ENCODE measurements at places on chromosomes 6 and 20.

DNA sequence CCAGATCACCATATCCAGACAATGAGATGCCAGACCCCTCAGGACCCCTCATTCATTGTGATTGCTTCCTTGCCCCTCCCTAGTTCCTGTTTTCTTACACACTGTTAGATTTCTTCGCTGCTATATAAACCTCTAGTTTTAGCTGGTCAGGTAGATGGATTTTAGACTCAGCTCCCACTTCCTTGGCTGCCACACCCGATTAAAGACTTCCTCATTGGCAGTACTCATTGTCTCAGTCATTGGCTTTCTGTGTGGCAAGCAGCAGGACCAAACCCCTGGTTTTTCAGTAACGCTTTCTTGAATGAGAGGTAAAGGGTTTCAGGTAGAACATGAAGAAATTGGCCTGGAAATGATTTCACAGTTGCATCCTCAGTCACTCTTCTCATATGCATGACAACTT is 47.9 kb downstream of the QRSL1 start:
- no peak for DNase-seq

GRCh38 chr6:52610745-52611355 is 34.0 kb upstream of the TRAM2 start:
- DNase-seq = no peak

- no peak for DNase-seq
These were observed 80.7 kb downstream of the OLIG3 start for GRCh38 chr6:137413482-137413881.

DNA sequence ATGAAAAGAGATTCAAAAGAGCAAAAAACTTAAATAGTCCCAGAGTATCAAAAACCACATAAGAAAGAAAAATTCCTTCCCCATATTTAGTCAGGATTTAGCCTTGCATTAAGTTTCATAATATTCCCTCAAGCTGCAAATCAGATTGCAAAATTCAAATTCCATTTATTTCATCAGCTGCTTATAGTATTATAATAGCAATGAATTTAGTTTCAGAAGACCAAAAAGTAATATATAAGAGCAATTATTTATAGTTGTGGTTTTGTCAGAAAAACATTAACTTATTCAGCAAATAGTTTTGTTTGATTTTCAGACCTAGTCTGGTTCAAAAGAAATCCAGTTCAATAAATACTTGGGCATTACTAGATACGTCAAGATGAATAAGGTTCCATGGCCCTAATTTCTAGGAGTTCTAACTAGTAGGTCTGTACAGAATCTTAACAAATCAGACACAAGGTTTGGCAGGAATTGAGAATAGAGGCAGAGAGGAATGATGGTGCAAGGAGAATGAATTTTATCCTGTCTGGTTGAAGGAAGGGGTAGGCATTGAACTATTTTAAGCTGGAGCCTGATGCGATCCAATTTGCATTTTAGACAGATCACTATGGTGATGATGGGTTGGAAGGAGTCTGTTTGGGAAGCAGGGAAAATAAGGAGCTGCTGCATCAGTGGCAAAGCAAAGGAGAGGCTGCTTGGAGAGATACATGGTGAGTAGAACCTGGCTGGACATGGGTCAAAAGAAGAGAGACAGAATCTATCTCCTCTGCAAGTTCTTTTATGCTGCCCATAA is 163.9 kb upstream of the STXBP5 start:
- no peak for DNase-seq

- DNase-seq = no peak
These were observed 40.8 kb upstream of the EPB41L1 start for GRCh38 chr20:36113566-36114250.

GRCh38 chr20:20497242-20497978 is 129.5 kb downstream of the INSM1 start:
- no peak for DNase-seq

GRCh38 chr6:52130440-52130839 is 43.0 kb upstream of the PKHD1 start:
- DNase-seq = no peak

- no peak for DNase-seq
These were observed 136.4 kb upstream of the PTPN1 start for GRCh38 chr20:50373674-50374286.

DNA sequence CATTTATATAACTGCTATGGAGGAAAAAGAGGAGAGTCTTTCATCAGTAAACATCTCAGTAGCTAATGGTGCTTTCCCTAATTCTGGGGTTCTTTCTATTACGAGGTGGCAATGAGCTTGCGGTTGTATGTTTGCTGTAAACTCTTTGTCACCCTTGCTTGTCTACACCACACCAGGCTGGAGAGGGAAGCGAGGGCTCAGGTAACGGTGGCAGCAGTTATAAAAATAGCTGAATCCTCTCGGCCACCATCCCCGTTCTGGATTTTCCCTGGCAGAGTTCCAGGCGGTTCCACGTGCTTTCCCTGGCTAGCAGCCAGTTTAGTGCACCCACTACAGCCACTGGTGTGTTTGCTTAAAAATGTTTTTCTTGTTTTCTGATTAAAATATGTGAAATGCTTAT is 39.0 kb downstream of the MAS1 start:
- DNase-seq = no peak

DNA sequence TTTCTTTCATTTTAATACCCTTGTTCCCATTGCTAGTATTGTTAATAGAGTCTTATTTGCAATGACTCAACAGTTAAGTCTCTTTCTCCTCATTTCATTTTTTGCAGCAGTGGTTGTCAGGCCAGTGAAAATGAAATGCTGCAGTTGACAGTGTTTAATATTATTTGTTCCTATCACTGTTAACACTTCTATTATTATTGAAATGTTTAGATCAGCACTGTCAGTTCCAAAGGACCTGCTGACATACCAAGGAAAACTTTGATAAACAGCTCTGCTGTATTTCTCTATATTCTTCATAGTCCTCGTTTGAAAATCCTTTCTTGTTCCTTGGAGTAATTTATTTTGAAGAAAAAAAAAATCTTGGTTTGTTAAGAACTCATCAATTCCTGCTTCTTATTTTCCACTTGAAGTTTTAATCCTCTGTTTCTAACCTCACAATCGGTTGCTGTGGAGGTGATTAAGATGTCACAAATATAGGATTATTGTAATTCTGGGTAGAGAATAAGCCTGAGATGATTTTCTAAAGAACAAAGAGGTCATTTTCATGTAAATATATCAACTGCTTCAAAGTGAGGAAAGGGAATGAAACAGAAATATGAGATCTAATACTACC is 1065.9 kb upstream of the CITED2 start:
- no peak for DNase-seq

DNA sequence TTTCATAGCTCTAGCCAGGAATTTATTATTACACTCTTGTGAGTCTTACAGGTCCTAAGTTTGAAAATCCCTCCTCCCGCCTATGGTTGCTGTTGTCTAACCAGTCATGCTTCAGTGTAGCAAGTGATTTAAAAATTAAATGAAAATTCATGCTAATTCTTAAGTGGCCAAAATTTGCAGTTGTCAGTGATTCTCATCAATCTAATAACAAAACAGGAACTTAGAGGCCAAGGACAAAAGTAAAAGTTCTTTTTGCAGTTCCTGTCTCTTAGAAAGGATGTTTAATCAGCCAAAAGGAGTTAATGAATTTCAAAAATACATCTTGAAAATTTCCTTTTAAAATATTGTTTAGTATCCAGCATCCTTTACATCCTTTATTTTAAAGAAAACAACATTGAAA is 36.3 kb downstream of the VTA1 start:
- no peak for DNase-seq

- DNase-seq = no peak
These were observed 25.3 kb upstream of the CCND3 start for GRCh38 chr6:41966961-41967311.

DNA sequence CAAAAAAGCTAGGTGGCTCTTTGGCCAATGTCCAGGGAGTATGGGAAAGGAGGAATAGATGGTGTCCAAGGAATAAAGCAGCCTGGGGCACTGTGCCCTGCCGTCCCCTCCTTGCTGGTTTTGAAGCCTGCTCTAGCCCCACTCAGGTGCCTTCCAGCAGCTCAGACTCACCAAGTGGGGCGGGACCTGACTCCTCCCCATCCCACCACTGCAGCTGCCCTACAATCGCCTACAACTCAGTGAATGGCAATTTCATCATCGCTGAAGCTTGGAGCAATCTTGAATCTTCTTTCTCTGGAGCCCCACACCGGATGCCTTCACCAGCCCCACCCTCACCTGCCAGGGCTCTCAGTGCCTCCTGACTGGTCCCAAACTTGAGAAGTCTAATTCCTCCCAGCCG is 56.4 kb upstream of the NXT1 start:
- no peak for DNase-seq

- DNase-seq = no peak
These were observed 43.9 kb downstream of the FILIP1 start for GRCh38 chr6:75449630-75450206.

DNA sequence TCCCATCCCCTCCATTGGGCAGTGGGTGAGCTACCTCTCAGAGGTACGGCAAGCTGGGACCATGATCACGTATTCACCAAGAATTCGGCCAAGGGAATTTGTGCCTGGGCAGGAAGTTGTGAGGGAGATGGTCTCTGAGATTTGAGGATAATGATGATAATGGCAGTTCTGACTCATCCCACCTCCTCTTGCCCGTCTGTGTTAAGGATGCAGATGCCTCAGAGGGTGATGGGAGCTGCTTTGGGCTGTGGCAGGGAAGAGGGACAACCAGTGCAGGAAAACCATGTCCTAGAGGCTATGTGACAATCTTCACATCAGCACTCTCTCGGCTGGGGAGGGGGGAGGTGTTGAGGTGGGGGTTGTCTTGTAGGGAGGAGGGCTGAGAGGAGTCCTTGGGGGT is 4.3 kb downstream of the TGM6 start:
- no peak for DNase-seq

DNA sequence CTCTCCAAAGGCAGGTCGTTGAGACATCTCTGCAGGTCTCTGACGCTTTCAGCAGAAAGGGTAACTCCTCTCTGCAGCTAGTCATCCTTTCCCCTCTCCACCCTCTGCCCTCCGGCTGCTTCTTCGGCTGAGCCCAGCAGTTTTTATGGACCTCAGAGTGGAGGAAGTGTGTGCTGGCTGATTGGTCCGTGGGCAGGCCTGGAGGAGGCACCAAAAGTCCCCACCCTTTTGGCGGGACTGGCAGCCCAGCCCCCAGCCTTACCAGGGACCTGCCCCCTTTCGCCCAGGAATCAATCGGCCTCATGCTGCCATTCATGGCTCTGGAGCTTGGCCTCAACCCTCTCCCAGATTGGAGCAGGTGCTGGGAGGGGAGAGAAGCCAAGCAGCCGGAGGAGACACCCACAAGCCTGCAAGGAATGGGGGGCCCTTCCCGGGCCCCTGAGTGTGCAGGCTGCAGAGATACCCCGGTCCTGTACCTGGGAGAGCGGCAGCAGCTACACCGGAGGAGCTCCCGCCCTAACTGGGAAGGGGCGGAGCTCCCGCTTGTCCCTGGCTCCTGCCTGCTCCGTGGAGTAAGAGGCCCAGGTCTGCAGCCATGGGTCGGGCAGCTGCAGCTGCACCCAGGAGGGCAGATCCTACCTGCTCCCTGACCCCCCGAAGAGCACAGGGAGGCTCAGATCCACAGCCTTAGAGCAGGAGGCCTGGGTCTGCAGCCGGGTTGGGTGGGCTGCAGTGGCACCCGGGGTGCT is 170.3 kb upstream of the SOX4 start:
- no peak for DNase-seq

DNA sequence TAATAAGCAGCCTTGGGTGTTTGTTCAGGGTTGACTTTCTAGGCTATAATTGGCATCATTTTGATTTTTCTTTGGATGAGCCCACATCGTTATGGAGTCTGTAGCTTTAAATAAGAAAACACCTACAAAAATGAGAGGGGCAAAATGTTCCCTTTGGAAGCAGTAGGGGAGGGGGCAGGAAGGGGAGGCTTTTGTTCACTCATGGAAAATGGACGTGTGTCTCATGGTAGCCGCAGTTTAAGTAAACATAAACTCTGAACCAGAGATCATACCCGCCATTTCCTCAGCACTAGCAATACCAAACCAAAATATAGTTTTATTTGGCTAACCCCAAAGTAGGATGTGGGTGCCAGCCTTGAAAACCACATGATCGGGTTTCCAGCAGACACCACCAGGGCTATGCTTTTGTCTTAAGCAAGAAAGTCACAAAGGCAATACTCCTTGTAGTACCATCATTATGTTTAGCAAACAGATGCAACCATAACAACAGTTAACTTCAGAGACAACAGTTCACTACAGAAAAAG is 572.5 kb upstream of the JAG1 start:
- no peak for DNase-seq

- no peak for DNase-seq
These were observed 261.1 kb downstream of the ADGRG6 start for GRCh38 chr6:142562865-142563264.

DNA sequence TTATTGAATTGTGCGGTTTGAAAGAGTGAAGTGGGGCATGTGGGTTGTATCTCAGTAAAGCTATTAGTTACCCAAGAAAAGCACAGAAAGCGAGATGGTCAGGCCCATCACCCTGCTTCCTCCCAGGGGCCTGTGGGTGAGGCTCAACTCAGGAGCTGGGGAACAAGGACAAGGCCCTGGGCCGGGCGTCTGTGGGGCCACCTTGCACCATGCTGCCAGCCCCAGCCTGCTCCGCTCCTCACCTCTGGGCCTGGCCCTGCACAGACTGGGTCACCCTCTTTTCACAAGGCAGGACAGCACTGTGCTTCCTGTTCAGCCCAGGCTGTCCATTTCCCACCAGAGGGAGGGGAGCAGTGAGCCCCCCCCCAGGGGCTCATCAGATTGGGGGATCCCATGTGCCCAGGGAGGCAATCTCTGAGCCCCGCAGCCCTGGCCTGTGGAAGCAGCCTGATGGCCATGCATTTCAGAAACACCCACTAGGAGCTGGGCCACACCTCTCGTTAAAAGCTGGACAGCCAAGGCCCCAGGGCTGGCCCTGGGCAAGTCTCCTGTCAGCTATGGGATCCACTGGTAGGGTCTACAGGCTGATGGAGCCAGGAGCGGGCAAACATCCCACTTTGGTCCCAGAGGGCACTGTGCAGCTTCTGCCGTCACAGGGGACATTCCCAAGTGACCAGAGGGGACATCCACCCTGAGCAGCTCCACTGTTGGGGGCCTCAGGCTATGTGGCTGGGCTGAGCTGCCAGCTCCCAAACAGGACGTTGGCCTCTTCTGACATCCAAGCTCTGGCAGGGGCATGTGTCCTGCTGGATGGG is 55.9 kb downstream of the YTHDF1 start:
- no peak for DNase-seq

GRCh38 chr6:61949971-61950370 is 336.1 kb downstream of the KHDRBS2 start:
- DNase-seq = no peak

DNA sequence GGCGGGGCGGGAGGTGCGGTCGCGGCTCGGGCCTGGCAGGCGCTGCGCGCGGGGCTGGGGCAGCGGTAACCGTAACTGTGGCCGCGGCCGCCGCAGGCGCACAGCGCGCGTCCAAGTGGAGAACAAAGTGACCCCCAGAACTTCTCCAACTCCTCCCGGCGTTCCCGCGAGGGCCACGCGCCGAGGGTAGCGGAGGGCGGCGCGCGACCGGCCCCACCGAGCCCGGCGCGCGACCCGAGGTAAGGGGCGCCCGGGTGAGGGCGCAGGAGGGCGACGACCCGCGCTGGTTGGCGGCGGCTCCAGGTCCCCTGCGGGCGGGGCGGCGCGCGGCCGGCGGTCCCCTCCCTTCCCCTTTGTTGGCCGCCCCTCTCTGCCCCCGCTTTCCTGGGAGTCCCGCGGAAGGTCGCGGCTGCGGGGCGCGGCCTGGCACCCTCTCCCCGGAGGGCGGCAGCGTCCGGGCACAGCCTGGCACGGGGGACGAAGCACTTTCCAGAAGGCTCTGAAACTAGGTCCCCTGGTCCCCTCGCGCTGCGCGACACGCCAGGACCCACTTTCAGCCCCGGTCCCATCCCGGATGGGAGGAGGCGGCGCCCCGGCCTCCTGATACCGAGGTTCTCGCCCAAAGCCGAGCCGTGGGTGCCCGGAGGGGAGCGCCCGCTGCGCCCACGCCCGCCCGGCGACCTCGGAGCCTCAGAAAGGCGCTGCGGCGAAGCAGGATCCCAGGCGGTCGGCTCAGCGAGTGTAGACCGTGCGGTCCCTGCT is at the start of gene TIAM2:
TSS of gene TIAM2 (plus strand) at position 62 of the 762 bp plus-strand sequence. CDS start 133,909 bp downstream, outside the sequence.
- no peak for DNase-seq

Data from foreskin melanocyte (primary cell).